ENCODE measurements at places on chromosomes 2 and 18.

DNA sequence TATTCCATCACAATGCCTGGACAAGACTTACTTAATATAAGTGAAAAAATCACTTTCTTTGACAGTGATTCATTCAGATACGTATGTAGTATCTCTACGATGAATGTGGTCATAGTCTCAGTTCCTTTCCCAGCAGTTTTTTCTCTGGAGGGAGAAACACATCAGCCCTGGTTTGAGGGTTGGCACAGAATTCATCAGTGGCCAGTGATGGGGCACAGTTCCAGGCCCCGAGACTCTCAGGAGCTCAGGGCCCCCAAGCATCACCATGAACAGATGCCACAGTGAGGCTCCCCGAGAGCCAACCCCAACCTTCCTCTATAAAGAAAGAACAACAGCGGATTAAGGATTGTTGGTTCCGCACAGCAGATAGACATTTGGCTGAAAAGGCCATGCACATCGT lies 12.5 kb downstream of the PRKAG3 start:
- DNase-seq = no peak

DNA sequence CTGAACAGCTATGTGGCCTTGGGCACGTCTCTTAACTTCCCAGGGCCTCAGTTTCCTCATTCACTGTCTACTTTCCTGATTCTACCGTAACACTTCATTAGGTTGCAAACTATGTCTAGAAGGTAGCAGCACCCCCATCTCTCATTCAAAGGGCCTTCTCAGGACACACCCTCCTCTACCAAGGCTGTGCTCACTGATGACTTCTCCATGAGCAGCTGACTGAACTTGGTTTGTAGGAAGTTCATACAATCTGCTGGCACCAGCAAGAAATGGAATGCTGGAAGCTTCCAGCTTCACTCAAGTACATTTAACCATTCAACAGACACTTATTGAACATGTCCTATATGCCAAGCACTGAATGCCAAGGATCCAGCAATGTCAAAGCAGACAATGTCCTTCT lies 250.8 kb upstream of the CTAGE1 start:
- no peak for DNase-seq

GRCh38 chr2:9753276-9753600 lies 90.0 kb upstream of the TAF1B start:
- DNase-seq = no peak

GRCh38 chr2:12169721-12170120 lies 423.3 kb downstream of the LPIN1 start:
- no peak for DNase-seq

DNA sequence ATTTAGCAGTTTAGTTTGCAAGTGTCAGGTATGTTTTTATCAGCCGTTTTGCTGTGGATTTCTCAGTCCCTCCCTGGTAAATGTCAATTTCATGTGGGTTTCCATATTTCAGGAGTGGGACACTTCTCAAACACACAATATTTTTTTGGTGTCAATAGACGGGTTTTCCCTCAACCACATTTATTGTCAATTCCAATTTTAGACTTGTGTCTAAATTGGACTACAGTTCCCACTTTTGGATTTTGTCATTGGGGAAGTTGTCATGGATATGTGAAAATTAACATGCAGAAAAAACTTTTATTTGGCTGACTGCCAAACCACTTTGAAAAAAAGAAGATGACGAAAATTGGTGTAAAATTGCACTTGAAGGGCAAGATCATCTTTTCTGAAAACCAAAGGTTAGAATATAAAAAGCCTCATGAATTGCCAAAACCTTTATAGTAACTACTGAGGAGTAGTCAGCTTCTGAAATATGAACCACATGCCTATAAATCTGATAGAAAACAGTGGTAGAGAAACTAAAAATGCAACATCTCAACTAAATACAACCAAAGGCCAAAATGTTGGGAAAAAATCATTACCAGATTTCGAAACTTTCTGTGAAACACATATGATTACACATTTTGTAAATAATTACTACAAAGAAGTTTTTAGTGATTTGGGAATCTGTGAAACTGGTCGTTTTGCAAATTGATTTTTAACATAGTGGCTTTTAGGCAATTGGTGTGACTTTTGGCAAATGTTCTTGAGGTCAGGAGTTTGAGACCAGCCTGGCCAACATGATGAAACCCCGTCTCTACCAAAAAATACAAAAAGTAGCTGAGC lies 106.4 kb downstream of the BCL2L11 start:
- no peak for DNase-seq

GRCh38 chr2:117273009-117273671 lies 541.4 kb upstream of the DDX18 start:
- DNase-seq = no peak

DNA sequence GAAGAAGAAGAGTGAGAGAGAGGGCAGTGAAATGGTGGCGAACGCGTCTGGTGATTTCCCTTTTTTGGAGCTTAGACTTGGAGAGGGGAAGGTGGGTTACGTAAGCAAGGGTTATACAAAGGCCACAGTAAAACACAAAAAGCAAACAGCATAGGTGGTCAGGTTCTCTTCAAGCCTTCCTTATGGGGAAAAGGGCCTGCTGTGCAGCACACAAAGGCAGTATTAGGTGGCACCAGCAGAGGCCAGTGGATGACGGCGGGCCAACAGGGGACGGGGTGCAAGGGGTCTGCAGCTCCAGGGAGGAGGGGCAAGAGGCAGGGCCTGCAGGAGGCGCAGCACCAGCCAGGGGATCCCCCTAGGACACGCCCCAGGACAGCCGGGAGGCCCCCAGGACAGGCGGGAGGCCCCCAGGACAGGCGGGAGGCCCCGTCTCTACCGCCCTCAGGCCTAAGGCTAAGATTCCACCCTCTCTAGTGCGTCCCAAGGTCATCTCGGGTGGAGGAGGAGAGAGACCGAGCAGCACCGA lies 32.6 kb upstream of the NPC1 start:
- DNase-seq = no peak

- DNase-seq = no peak
Measured at GRCh38 chr2:204964414-204964813, 419.1 kb downstream of the PARD3B start.

DNA sequence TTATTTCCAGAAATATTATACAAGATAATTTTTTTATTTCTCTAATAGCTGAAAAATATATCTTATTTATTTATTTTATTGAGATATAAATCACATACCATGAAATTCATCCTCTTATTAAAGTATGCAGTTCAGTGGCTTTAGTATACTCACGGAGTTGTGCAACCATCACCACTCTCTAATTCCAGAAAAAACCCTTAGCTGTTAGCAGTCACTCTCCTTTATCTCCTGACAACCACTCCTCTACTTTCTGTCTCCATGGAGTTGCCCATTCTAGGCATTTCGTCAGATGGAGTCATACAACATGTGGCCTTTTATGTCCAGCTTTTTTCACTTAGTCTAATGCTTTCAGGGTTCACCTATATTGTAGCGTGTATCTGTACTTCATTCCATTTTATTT lies 66.5 kb downstream of the TCF7L1 start:
- no peak for DNase-seq

DNA sequence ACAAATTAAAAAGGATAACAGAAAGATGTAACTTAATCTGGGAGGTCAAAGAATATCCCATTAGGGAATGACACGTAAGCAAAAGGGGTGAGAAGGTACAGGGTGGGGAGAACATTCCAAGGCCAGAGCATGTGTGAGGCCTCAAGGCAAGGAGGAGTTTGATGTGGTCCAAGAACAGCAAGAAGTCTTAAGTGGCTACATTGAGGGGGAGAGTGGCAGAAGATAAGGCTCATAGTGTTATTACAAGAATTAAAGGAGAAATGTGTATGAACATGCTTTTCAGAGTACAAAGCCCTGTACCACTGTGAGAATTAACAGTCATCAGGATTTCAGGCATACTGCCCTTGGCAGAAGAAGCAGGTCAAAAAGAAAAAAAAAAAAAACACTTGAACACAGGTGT lies 174.4 kb upstream of the ERBB4 start:
- DNase-seq = no peak

DNA sequence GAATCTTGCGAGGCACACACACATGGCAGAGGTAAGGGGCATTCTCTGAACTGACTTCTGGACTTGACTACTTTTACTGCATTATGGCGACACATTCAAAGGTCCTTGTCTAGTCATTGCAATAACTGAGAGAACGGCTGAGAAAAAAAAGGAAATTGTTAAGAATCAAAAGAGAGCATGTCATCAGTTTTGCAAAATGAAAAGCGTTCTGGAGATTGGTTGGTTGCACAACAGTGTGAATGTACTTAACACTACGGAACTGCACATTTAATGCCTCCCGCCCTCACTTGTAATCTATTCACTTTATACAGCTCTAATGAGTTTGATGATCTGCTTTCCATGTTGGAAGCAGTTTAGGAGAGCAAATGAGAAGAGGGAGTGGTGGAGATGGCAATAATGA lies 68.5 kb upstream of the NFU1 start:
- DNase-seq = no peak

DNA sequence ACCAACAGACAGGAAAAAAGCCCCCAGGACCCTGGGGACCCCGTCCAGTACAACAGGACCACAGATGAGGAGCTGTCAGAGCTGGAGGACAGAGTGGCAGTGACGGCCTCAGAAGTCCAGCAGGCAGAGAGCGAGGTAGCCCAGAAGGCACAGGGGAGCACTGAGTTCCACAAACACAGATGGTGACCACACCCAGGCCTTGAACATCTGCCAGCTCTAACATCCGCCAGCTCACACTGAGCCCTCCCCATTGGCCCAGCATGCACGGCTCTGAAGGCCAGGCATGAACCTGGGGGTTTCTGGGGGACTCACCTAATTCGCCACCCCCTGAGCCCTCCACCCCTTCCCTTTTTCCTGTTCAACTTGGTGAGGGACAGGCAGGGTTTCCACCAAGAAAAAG lies 25.6 kb upstream of the PRLH start:
- no peak for DNase-seq

DNA sequence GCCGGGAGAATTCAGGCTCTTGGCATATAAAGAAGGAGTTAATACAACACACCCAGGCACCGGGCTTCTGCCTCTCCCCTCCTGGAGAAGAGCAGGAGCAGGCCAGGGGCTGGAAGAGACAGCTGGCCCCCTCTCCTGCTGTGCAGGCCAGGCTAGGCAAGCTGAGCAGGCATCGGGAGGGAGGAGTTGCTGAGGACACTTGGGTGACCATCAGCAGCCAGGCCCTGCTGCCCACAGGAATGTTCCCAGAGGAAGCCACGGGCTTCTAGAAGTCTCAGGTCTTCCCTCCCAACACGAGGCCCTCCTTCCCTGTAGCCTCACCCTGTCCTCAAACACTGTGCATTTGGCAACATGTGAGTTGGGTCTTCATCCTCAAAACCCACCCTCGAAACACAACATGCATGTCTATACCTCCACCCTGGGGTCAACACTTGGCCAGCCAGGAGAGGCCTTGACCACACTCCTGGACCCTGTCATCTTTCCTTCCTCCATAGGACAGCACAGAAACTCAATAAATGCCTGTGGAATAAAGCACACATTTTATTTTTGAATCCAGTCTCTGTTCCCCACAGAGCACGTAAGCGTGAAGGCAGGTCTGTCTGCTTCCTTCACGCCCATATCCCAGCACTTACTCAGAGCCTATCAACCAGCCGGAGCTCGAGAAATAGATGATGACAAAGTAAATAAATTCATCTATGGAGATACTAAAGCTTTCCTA lies 433.8 kb upstream of the ID2 start:
- no peak for DNase-seq

GRCh38 chr2:134583997-134584520 lies 134.7 kb downstream of the TMEM163 start:
- DNase-seq = no peak

DNA sequence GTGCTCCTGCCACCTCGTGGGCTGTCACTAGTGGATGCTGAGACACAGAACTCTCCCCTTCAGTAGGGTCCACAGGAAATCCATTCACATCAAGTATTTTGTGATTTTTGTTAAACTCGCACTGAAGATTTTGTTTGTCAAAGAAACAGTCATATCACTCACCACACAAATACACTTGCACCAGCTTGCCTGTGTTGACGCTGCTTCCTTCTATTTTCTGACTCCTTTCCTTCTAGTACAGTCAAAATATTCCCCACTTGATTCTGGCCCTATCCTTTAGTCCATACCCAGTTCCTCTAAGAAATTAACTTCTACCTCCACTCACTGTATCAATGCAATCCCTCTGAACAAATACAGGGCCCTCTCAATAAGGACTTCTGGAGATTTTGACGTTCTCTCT lies 213.2 kb upstream of the ARL4C start:
- DNase-seq = no peak

DNA sequence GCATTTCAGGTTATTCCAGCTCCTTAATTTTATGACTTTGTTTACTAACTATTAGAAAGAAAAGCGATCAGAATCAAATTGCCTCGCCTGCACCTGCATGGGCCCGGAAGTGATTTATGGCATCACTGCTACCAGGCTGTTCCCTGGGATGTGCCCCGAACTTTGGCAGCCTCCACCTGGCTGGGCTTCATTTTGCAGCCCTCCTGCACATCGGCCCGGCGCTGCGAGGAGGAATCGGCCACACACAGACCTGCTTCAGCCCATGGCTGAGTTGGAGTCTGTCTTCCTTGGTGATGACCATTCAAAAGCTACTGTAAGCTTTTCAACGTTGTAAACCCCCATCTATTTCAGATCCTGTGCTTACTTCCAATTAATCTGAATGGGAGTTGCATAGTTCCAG lies 638.0 kb downstream of the RNF144A start:
- DNase-seq = no peak

GRCh38 chr2:239288237-239288636 lies 112.6 kb downstream of the HDAC4 start:
- no peak for DNase-seq

DNA sequence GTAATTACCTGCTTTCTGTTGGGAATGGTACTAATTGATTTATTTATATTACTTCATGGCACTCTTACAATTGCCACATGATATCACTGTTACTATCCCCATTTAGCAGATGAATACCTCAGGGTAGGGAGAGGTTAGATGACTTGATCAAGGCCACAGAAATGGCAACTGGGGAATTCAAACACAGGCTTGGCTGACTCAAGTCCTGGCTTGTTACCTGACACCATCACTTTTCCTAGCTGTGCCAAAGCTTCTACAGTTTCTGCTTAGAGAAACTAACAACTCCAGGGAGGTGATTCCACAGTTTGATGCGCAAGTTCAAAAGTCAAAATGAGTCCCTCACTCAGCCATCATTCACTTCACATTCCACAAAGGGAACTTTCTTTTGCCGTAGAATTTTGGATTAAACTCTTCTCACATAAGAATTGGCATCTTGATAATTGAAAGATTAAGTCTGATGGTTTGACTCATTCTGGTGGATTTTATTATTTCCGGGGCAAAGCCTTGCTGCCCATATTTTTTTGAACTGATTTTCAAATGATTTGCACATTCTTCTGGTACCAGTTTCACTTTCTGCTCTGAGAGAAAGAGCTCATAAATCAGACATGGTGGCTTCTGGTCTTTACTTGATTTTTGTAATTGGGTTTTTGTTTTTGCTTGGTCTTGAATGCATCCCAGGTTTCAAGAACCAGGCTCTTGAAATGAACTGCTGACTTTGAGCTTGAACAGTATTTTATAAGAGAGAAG lies 656.8 kb downstream of the BCL11A start:
- no peak for DNase-seq

- DNase-seq = no peak
Measured at GRCh38 chr2:174608866-174609214, 11.2 kb upstream of the WIPF1 start.
